ENCODE measurements at places on chromosomes 1 and 21.

- no peak for DNase-seq
Measured at GRCh38 chr1:42043811-42044210, 109.4 kb upstream of the GUCA2B start.

DNA sequence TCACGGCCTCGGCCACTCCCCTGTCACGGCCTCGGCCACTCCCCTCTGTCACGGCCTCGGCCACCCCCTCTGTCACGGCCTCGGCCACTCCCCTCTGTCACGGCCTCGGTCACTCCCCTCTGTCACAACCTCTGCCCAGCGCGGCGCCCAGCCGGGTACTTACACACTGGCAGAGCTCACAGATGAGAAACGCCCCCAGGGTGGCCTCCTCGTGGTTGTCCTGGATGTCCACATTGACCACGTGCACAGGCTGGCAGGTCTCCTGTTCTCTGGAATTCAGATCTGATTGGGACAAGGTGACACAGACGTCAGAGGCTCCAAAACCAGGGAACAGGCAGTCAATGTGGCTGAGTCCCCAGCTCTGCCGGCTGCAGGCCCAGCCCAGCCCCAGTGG is 3.3 kb upstream of the TMEM240 start:
- no peak for DNase-seq

GRCh38 chr1:199735660-199736059 is 291.9 kb upstream of the NR5A2 start:
- no peak for DNase-seq

DNA sequence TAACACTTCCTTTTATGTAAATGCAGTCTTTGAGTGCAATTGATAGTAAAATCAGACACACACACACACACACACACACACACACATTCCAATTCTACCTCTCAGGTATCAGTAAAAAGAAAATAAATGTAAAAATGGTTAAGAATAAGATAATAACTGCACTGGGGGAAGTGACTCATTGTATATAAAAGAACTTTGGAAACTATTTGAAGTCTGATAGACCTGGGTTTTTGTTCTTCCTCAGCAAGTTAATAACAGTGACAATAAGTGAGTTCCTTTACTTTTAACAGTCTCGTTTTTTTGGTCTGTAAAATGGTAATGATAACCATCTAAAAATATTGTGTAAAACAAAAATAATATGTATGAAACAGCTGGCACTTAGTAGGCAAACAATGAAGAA is 1815.0 kb downstream of the MRPL39 start:
- no peak for DNase-seq

DNA sequence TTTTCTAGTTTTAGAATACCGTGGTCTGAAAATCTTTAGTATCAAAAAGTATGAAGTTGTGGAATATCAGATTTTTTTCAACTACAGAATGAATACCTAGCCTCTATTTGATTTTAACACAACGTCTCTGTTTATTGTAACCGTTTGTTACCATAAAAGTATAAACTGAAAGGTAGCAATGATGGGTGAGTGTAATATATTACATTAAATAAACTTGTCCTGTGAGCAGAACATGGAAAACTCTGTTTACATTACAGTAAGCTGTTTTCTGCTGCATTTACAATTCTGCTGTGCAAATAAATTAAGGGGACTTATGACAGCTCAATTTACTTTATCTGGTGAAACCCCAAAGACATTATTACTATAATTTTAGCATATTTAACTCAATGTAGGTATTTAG is 62.5 kb downstream of the CHRM3 start:
- DNase-seq: no peak

GRCh38 chr1:28871631-28872401 is 42.6 kb upstream of the EPB41 start:
- no peak for DNase-seq

DNA sequence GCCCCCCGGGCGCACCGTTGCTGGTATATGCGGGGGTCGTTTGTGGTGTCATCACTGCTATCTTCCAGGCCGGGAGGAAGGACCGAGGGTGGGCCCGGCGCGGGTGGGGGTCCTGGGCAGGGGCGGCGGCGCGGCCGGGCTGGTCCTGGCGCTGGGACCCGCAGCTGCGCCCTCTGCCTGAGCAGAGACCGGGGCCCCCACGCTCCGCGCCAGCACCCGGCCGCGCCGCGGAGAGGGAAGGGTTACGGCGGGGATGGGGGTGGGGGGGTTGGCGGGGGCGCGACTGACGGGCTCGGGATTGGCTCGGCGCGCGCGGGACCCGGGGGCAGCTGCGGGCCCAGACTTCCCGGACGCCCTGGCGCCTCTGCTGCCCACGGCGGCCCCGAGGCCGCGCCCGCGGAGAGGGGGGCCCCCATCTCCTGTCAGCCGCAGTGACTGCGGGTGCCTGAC is 13.8 kb upstream of the SAMD11 start:
- no peak for DNase-seq

DNA sequence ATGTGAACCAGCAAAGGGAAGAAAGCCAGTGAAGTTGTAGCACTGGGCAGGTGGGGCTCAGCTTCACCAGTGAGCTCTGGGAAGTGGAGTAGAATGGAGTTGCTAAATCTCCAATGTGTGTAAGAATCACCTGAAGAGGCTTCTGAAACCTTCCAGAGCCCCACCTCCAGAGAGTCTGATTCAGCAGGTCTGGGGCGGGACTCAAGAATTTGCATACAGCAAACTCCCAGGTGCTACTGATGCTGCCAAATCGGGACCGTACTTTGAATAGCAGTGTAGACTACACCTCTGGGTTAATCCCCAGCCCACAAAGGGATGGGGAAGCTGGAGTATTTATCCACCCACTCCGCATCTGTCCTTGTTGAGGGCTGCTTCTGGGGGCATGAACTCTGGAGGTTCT is 154.3 kb downstream of the IGSF21 start:
- no peak for DNase-seq

GRCh38 chr1:230798491-230798890 is 51.3 kb downstream of the CAPN9 start:
- DNase-seq: no peak

GRCh38 chr1:197632651-197633050 is 142.6 kb downstream of the DENND1B start:
- DNase-seq: no peak

GRCh38 chr1:216476341-216476740 is 53.1 kb upstream of the USH2A start:
- no peak for DNase-seq

GRCh38 chr1:160466961-160467360 is 56.1 kb downstream of the SLAMF6 start:
- no peak for DNase-seq

GRCh38 chr1:118999348-119000071 is 11.4 kb upstream of the TBX15 start:
- DNase-seq: no peak

Measured in ELR (cell line).